ENCODE measurements at places on chromosomes 4 and X.

DNA sequence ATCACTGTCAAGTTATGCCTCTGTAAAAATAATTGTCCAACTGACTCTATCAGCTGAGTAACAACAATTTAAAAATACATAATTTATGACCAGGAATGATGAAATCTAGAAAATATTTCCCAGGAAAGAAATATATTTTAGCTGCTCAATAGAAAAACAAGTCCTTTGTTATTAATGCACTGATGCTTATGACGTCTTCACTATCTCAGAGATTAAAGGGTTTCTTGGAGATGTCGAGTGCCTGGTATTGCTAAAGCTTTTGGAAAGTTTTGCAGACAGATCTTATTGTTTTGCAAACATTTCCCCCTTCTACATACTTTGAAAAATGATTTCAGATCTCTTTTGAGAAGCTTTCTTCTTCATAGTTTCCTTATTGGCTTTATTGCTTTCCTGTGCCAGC lies 154.6 kb upstream of the RPS6KA3 start:
- no peak for DNase-seq

GRCh38 chr4:5133201-5133600 lies 81.9 kb downstream of the STK32B start:
- DNase-seq: no peak

GRCh38 chr4:40340030-40340429 lies 4.9 kb downstream of the CHRNA9 start:
- no peak for DNase-seq

DNA sequence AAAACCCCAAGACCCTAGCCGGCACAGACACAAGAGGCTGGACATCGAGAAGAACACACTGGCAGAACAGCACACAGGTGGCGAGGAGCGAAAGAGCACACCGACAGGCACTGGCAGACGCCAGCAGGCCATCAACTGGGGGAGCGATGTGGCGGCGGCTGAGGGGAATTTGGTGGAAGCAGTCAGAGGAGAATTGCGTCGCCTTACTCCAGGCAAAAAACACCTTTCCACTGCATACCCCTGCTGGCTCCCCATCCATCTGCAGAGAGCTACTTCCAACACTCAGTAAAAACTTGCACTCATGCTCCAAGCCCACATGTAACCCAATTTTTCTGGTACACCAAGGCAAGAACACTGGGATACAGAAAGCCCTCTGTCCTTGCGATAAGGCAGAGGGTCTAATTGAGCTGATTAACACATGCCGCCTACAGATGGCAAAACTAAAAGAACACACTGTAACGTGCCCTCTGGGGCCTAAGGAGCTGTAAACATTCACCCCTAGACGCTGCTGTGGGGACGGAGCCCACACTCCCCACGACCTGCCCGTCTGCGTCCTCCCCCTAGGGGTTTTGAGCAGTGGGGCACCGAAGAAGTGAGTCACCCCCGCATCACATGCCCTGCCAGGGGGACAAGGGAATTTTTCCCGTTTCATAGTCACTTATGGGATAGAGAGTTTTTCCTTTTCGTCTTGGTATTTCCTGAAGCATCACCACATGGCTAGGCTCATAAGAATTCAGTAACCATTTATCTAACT lies 262.3 kb downstream of the KCTD8 start:
- no peak for DNase-seq

DNA sequence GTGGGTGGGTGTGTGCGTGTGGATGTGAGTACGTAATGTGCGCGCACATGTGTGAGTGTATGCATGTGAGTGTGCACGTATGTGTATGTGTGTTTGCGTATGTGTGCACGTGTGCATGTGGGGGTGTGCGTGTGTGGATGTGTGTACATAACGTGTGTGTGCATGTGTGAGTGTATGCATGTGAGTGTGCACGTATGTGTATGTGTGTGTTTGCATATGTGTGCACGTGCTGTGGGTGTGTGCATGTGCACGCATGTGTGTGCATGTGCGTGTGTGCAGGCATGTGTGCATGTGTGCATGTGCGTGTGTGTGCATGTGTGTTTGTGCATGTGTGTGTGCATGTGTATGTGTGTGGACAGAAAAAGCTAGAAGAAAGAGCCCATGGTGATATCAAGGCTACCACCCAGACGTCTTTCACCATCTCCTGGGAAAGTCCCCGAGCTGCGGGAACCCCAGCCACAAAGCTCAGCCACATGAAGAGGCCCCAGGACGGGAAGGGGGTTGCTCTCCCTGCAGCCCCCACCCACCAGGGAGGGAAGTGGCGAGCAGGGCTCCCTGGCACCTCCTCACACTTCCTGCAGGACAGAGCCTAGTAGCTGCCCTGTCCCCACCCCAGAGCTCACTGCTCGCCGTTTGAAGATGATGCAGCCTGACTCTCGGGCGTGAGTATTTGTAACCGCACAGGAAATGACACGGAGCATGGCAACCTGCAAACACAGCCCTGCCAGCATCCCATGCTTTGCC lies 108.3 kb downstream of the DCTD start:
- DNase-seq: peak; percentile 49

DNA sequence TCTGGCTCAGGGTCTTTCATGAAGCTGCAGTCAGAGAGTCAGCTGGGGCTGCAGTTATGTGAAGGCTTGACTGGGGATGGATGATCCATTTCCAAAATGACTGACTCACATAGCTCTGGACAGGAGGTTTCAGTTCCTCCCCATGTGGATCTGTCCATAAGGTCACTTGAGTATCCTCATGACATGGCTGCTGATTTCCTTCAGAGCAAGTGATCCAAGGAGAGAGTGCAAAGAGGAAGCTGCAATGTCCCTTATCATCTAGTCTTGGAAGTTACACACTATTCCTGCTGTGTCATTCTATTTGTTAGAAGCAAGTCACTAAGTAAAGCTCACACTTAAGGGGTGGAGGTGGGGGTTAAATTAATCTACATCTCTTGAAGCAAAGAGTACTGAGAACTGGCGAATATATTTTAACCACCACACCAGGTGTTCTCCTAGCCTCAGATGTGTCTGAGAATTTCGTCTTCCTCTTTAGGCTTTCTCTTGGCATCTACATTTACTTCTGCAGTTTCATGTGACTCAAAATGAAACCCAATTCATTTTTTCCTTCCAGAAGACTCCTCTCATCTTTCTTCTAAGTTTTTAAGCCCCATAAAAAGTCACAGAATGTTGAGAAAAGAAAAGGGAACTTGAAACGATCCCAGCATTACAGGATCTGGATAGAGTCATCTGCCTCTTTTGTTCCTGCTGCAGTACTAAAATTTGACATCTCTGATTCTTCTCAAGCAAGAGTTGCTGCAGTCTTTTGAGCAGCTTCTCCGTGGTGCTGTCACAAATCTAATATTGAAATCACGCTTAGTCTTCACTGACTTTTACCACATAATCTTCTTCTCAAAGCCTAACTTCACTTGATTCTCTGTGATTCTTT lies 3.8 kb upstream of the GRPR start:
- no peak for DNase-seq

- peak; percentile 20 for DNase-seq
Observed at GRCh38 chrX:132022198-132022966, 720 bp upstream of the STK26 start.

All from CD4-positive, alpha-beta T cell treated with Interleukin-15 for 4 hours (primary cell).